Left renal cortex interstitium (tissue), 4 donors: ENCODE measurements at places on chromosomes 6 and 20.
A peak's percentile ranks its signal among the peaks of the same experiment; 100 is the strongest.

DNA sequence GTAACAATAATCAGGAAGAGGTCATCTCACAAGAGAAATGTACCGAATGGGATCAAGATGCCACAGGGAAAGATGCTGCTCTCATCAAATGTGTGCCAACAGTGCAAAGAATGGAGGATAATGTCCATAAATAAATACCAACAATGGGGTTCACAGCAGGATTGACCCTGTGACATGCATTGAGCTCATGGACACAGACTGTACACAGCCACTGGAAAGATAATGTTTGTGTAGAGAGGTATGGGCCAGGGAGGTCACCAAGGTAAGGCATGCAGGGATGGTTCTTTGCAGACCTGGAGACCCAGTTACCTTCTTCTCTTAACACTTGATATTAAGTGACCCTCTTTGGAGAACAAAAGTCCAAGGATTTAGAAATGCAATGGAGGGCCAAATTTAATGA, 1.5 kb downstream of the AGPAT1 start:
- no peak for DNase-seq

DNA sequence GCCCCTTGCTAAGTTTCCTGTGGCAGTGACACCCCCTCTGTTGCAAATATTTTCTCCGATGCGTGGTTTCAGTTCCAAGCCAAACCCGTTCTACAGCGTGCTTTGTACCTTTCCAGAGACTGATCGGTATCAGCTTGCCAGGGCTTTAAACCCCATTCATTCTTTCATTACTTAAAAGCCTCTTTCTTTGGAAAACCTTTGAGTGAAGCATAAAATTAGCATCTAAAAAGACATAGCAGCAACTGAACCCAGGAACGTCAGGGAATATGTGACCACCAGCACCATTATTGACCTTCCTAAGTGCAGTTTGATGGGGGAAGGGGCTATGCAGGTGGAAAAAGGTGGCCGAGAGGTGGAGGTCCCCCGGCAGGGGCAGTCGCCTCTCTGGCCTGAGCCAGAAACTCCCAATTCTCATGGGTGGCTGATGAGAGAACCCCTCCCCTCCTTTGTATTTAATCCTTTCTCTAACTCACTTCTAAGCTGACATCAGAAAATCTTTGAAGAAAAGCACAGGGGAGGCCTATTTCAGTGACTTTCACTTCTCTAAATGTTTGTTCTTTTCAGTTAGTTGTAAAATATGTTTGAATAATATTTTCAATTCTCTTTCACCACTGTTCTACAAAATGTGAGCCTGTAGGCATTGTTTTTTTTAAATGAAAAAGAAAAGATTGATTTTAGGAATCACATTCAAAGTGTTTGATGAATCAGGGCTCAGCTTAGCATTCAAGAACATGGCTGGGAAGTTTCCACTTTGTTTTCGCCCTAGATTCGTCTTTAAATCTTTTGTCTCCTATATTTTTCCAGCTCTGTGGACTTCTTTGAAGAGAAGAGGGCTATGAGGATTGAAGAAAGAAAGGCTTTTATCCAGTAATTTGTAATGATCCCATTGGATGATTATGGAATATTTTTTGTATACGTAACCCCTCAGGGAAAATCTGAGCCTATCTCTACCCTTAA, 89.2 kb downstream of the RSPH3 start:
- DNase-seq: no peak

GRCh38 chr20:38221119-38221589, 39.4 kb downstream of the KIAA1755 start:
- DNase-seq: peak; percentile 65

DNA sequence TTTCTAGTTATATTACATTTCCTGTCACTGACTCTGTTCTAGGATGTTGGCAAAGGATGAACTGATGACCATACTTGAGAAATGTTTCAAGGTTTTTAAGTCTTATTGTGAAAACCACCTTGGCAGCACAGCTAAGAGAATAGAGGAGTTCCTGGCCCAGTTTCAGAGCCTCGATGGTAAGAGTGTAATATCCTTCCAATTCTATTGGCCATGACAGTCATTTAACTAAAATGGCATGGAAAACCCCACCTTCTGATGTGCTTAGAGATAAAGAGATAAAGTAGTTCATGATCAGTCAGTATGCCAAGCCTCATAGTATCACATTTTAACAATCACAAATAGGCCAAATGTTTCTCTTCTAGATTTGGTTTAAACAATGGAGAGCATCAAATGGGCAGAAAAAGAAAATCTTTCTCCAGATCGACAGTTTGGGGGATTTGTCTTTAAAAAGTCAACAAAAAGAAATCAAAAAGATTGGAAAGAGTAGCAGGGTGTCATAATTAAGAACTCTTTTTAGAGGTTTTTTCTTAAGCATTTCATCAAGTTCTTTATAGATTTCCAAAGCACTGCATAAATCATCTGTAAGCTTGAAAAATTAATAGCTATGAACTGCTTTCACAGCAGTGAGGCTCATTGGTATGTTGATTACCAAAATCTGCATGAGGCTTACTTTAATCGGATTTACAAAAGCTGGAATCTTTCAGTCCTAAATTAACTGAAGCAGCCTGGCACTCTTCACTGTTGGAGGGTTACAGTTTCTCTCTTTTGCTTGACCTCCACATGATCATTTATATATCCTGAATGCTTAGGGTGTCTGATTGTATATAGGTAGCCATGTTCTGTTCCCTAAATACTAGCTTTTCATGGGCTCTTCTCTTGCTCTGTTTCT, 48.7 kb downstream of the AKIRIN2 start:
- no peak for DNase-seq

DNA sequence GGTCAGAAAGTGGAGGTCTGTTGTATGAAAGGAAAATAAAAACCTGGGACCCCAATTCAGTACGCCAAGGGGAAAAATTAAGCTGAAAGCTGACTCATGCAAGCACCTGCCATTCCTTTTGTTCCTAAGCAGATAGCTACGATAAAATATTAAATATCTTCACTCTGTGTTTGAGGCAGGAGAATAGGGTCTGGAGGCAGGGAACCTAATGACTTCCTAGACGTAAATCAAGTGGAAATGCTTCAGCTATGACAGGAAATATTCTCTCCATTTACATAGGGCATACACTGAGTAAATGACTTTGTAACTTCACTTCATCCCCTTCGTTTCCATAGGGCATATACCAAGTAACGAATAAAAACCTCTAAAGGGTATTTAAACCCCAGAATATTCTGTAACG, 41.0 kb upstream of the IFNGR1 start:
- DNase-seq: no peak

GRCh38 chr20:49199729-49200293, 11.7 kb upstream of the STAU1 start:
- no peak for DNase-seq

DNA sequence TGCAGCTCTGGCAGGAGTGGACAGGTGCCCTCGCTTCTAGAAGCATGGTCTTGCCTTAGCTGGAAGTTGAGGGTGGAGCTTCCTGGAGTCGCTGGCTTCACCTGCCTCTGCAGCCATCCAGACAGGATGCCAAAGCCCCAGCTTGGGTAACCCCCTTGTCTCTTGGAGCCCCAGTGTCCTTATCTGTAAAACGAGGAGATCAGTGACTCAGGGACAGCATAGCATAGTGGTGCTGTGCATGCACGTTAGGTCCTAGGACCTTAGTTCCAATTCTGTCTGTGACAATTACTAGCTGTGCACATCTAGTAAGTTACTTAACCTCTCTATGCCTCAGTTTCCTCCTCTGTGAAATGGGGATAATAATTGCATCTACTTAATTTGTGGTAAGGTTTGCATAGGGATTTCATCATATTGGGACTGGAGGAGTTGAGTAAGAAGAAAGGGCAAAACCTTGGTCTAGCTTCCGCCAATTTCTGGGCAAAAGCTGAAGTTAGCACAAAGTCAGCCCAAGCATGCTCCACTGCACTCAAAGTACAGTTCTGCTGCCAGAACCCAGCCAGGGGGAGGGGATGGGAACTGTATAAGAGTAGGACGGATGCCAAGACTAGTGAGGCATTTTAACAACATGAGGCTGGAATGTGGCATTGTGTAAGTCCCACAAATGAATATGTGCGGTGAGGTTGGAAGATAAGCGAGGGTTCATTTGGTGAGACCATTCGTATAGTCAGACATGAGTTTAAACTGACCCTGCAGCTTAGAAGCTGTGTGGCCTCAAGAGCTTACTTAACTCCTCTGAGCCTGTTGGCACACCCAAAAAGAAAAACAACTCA, 24.5 kb downstream of the TOX2 start:
- no peak for DNase-seq

DNA sequence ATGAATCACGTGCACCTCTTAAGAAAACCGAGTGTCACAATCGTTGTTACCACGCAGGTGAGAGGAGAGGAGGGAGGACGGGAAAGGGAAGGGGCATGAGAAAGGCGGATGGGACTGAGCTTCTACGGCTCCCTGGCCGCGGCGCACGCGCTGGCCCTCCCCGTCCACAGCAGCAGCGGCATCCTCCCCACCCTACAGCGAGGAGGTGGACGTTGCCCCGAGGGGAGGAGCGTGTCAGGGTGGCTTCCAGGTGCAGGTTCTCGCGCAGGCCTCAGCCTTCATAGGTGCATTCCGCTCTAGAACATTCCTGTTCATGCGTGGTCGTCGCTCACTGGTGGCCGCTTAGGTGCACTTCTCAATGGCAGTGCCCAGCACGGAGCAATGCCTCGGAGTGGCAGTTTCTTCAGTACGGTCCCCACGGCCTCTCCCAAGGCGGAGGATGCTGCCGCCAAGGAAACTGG, 29.7 kb upstream of the AFDN start:
- DNase-seq: no peak

GRCh38 chr6:25242567-25242966, 36.6 kb upstream of the CARMIL1 start:
- DNase-seq: no peak

DNA sequence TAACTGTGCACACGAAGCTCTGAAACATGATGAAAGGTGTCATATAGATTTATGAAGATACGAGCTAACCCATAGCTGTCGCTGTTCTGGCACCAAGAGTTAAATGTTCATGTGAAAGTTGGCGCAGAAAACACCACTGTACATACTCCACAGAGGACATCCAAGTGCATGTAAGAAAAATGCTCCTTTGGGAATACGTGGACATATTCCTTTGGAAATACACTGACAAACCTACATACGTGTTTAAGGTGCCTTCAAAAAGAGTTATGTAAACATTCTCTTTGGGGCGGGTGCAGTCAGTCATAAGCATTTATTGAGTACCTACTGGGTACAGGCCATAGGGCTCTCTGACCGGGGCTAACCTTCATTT, 723 bp upstream of the ARID1B start:
- DNase-seq: no peak

DNA sequence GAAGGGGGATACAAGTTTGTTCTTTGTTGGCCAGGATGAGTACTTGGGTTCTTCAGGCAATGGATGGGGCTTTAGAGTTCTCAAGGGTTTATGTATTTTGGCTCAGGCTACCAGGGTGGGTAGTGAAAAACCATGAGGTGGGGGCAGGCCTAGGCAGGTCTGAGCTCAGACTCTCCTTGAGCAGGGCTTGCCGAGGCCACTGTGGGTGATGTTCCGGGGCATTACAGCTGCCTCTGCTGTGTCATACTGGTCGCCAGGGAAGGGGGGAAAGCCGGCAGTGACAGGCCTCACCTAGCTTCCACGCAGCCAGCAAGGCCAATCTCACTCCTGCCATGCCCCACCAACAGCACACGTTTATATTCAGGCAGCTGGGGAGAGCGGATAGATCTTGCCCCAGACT, 79.6 kb downstream of the BCKDHB start:
- no peak for DNase-seq

GRCh38 chr20:671252-672030, 4.2 kb downstream of the SCRT2 start:
- DNase-seq: no peak

- DNase-seq: no peak
These were observed 50.9 kb downstream of the NUDT3 start for GRCh38 chr6:34341481-34341971.

- no peak for DNase-seq
These were observed 51.3 kb downstream of the ATRN start for GRCh38 chr20:3521852-3522740.

- no peak for DNase-seq
These were observed 43.8 kb upstream of the GLP1R start for GRCh38 chr6:39004801-39005200.

DNA sequence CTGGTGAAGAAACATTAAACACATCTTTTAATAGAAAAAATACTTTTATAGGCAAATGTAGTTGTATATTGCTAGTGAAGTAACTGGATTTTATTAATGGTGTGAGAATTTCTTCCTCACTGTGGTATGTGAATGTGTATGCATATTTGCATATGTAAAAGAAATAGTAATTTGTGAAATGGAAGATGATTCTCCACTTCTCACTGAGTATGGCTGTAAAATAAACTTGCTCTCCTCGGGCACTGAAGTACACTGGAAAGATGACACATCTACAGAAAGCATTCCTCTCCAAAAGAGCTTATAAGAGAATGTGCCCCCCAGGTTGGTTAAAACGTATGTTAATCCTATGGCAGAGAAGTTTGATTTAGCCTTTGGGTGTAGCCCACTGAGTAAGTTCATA, 155.5 kb downstream of the LPA start:
- no peak for DNase-seq

- DNase-seq: no peak
These were observed 112.6 kb downstream of the THBS2 start for GRCh38 chr6:169140986-169141495.

DNA sequence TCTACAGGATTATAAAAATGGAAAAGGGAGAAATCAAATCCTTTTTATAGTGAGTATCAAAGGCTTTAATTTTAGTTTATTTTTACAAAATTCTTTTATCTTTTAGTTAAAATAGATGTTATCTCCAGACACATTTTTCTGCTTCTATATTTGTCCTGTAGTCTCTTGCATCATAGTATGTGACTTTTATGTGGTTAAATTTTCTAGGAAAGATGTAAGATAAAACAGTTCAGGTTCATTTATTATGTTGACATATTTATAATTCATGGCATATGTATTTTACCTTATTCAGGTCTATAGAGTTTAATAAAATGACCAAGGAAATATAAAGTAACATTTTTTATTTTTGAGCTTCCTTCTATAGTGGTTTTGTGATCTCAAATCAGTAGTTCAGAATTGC, 52.7 kb upstream of the PRL start:
- no peak for DNase-seq

DNA sequence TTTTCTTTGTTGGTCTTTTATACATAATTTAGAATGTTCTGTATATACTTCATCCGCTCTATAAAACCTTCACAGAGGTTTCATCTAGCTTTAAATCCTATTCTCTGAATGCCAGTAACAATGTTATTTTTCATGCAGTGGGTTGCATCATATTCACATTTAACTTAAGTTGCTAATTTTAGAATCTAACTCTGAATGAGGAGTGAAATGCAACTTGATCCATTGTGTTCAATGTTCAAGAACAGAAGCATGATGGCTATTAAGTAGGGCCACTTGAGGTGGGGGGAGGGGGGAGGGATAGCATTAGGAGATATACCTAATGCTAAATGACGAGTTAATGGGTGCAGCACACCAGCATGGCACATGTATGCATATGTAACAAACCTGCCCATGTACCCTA, 224.5 kb downstream of the NKAIN2 start:
- no peak for DNase-seq

- no peak for DNase-seq
These were observed 36.6 kb downstream of the NSFL1C start for GRCh38 chr20:1430004-1430451.

GRCh38 chr20:25284131-25284601, 36.3 kb downstream of the PYGB start:
- no peak for DNase-seq

GRCh38 chr6:12823847-12824246, 107.3 kb downstream of the PHACTR1 start:
- DNase-seq: no peak
